Caki2 (cell line): ENCODE measurements at places on chromosomes 7 and 10. TPM values are rescaled to one million over a fixed set of nuclear protein-coding genes. Genes with fewer than 3 reads are reported as not detected.

- no peak for DNase-seq
Observed at GRCh38 chr7:157684909-157685429, 348.2 kb downstream of the DNAJB6 start.

DNA sequence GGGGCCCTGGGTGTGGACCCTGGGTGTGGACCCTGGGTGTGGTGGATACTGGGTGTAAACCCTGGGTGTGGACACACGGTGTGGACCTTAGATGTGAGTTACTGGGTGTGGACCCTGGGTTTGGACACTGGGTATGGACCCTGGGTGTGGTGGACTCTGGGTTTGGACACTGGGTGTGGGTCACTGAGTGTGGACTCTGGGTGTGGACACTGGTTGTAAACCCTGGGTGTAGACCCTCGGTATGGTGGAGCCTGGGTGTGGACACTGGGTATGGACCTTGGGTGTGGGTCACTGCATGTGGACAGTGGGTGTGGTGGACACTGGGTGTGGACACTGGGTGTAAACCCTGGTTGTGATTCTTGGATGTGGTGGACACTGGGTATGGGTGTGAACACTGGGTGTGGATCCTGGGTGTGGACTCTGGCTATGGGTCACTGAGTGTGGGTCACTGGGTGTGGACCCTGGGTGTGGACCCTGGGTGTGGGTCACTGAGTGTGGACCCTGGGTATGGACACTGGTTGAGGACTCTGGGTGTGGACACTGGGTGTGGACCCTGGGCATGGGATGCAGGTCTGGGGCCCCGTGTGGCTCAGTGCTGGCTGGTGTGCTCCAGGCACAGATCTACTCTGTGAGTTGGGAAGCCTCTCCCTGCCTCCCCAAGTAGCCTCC, 356.2 kb downstream of the GLRX3 start:
- DNase-seq, result no peak

- no peak for DNase-seq
Observed at GRCh38 chr7:105188201-105188600, 174.2 kb downstream of the KMT2E start.

GRCh38 chr7:29510028-29510427, 53.6 kb upstream of the PRR15 start:
- no peak for DNase-seq

DNA sequence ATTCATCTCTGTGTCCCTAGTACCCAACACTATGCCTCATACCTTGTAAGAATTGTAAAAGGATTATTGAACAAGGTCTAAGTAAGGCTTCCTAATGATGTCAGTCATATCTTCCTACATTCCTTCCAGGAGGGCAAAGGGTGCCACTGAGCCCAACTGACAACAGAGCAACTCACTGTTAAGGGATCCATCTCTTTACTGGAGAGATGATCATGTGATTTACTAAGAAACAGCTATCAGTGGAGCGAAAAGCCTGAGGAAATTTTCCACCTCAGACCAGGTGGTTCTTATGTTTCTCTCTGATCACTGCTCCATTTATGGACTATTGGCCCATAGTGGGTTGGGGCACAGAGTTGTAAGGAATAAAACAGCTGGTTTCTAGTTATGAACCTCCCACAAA, 38.9 kb upstream of the CNNM1 start:
- no peak for DNase-seq

GRCh38 chr7:44097064-44097932, 6.8 kb upstream of the AEBP1 start:
- DNase-seq, result no peak

GRCh38 chr7:141232286-141233051, 158.6 kb downstream of the TMEM178B start:
- no peak for DNase-seq

GRCh38 chr10:113426181-113426877, 126.5 kb upstream of the HABP2 start:
- DNase-seq, result no peak

- no peak for DNase-seq
Observed at GRCh38 chr10:101311185-101312066, 42.5 kb upstream of the BTRC start.

GRCh38 chr7:24721481-24722001, 35.7 kb downstream of the GSDME start:
- no peak for DNase-seq

- no peak for DNase-seq
Observed at GRCh38 chr7:84336303-84336702, 141.7 kb upstream of the SEMA3A start.

The IDI1 gene
- 105 and 123 TPM in 2 replicates for total RNA-seq

The DDC gene
- 0.90 and 4.4 TPM in 2 replicates for total RNA-seq

The TMEM270 gene
- total RNA-seq, result 1.7 TPM in 1 of 2 replicates, not detected in the other

The OGDHL gene
- 4.1 and 13.9 TPM in 2 replicates for total RNA-seq

The PIK3AP1 gene
- total RNA-seq, result 0.43 and 2.7 TPM in 2 replicates

The SRRM3 gene
- 1.1 and 1.3 TPM in 2 replicates for total RNA-seq

The NRAP gene
- not detected in 2 replicates for total RNA-seq
